ENCODE measurements at places on chromosomes 5 and 9. TPM values are rescaled to one million over a fixed set of nuclear protein-coding genes. Genes with fewer than 3 reads are reported as not detected.

Gene PALM2AKAP2
- 1.2 TPM for total RNA-seq

DNA sequence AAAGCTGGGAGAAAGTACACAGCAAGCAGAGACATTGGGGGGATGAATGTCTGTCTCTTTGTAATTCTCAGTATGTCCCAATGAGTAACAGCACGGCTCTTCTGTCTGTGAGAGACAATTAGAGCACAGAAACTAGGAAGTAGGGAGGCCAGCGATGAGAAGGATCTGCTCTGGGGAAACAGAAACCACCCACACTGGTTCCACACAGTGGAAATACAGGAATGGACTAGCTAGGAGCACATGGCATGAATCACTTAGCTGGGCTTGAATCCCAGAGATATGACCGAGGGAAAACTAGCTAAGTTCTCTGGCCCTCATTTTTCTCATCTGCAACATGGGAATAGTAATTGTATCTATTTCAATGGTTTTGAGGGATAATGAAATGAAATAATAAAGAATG is 895.9 kb downstream of the TLE4 start:
- no peak for DNase-seq
- H3K27me3 ChIP-seq, result peaks cover 1% of the 10 kb centered on the region
- H3K27ac ChIP-seq, result no peak overlapping the region
- H3K4me1 ChIP-seq, result no peaks in the 10 kb centered on the region
- H3K4me3 ChIP-seq, result no peak overlapping the region

DNA sequence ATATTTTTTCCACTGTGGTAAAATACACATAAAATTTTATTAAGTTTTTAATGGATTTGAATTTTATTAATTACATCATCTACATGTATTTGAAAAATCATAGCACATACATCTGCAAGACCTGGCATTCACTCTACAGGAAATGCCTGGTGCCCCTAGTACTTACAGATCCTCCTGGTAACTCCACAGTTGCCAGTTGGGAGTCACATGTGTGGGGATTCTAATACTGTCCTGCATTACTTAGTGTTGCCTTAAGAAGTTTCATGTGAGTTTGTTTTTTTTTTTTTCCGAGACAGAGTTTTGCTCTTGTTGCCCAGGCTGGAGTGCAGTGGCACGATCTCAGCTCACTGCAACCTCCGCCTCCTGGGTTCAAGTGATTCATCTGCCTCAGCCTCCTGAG is 18.1 kb downstream of the KDM3B start:
- H3K27ac ChIP-seq, result no peak overlapping the region
- H3K4me1 ChIP-seq, result peaks cover 21% of the 10 kb centered on the region

- H3K27me3 ChIP-seq, result peaks cover 2% of the 10 kb centered on the region
- no peak for DNase-seq
- peaks cover 32% of the 10 kb centered on the region for H3K4me1 ChIP-seq
- H3K27ac ChIP-seq, result no peak overlapping the region
- no peak overlapping the region for H3K4me3 ChIP-seq
These were observed 74.3 kb downstream of the SEC61B start for GRCh38 chr9:99296291-99296951.

GRCh38 chr9:123360161-123361085 is 4.4 kb downstream of the CRB2 start:
- peak overlapping the region; percentile 61 for H3K27ac ChIP-seq
- peaks cover 10% of the 10 kb centered on the region for H3K4me1 ChIP-seq
- DNase-seq, result peak; percentile 86
- H3K36me3 ChIP-seq, result no peaks in the 10 kb centered on the region
- H3K4me3 ChIP-seq, result no peak overlapping the region

DNA sequence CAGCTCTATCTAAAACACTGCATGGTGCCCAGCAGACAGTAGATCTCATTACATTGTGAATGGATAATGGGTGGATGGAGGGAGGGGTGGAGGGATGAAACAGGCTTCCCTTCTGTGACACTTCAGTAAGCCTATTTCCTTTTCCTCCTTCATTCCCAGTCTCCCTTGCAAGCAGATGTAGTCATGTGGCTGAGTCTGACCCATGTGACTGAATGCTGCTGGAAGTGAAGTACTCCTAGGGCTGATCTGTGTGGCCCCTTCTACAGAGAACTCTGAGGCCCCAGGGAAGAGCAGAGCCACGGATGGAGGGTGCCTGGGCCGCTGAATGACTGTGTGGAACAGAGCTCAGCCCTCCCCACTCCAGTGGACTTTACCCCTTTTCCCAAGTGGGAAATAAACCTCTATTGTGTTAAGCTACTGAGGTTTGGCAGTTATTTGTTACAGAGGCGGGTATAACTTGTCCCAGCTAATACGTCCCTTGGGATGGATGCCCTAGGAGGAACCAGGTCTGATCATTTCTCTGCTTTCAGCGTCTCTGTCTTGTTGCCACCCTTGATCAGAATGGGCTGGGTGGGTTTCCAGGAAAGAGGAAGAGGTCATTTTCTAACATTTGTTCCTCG is 176.1 kb upstream of the MVB12B start:
- peaks cover 6% of the 10 kb centered on the region for H3K27me3 ChIP-seq
- peak; percentile 3 for DNase-seq
- H3K27ac ChIP-seq, result no peak overlapping the region
- no peaks in the 10 kb centered on the region for H3K4me1 ChIP-seq
- no peak overlapping the region for H3K4me3 ChIP-seq
- H3K36me3 ChIP-seq, result peaks cover 4% of the 10 kb centered on the region

GRCh38 chr5:160458806-160459800 is 37.4 kb downstream of the PTTG1 start:
- no peaks in the 10 kb centered on the region for H3K27me3 ChIP-seq
- H3K36me3 ChIP-seq, result no peaks in the 10 kb centered on the region
- no peak overlapping the region for H3K27ac ChIP-seq
- no peak for DNase-seq
- no peak overlapping the region for H3K4me3 ChIP-seq

All from endothelial cell (in vitro differentiated cells).